ENCODE measurements at places on chromosomes 4 and X.
A peak's percentile ranks its signal among the peaks of the same experiment; 100 is the strongest.

DNA sequence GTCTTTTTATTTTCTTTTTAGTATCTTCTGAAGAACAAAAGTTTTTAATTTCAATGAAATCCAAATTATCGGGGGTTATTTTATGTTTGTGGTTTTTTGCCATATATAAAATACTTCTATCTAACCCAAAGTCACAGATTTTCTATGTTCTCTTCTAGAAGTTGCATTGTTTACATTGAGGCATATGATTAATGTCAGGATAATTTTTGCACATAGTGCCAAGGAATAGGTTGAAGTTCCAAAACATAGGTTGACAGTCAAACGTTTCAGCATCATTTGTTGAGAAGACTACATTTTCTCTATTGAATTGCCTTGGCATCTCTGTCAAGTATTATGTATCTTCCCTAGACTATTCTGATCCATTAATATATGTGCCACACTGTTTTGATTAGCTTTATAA, 64.5 kb downstream of the ANKRD17 start:
- DNase-seq, result no peak

DNA sequence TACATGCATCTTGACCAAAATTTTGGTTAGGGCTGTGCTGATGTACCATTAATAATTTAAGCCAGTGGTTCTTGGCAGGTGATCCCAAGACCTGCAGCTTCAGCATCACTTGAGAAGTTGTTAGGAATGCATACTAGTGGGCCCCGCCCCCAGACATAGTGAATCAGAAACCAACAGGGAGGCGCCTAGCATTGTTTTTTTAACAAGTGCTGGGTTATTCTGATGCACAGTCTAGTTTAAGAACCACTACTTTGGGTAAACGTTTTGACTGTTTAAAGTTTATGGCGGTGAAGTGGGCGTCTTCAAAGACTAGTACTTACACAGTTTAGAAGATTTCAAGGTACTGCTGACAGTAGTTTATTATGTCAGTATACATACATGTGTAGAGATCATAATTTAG, 23.6 kb downstream of the FAM199X start:
- no peak for DNase-seq

GRCh38 chrX:10195947-10196346, 39.2 kb downstream of the CLCN4 start:
- no peak for DNase-seq

DNA sequence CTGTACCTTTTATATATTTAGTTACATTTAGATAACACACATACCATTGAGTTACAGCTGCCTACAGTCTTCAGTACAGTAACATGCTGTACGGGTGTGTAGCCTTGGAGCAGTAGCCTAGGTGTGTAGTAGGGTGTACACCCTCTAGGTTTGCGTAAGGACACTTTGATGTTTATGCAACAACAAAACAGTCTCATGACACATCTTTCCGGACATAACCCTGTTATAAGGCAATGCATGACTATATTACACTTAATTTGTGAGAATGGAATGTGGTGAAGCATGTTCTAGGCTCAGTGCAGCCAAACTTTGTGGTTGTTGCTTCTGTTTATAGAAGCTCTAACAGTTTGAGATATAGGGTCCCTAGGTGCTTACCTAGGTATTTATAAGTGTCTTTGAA, 65.4 kb downstream of the SPRY1 start:
- no peak for DNase-seq

- peak; percentile 32 for DNase-seq
Observed at GRCh38 chrX:73457306-73457705, 10.5 kb downstream of the CDX4 start.

DNA sequence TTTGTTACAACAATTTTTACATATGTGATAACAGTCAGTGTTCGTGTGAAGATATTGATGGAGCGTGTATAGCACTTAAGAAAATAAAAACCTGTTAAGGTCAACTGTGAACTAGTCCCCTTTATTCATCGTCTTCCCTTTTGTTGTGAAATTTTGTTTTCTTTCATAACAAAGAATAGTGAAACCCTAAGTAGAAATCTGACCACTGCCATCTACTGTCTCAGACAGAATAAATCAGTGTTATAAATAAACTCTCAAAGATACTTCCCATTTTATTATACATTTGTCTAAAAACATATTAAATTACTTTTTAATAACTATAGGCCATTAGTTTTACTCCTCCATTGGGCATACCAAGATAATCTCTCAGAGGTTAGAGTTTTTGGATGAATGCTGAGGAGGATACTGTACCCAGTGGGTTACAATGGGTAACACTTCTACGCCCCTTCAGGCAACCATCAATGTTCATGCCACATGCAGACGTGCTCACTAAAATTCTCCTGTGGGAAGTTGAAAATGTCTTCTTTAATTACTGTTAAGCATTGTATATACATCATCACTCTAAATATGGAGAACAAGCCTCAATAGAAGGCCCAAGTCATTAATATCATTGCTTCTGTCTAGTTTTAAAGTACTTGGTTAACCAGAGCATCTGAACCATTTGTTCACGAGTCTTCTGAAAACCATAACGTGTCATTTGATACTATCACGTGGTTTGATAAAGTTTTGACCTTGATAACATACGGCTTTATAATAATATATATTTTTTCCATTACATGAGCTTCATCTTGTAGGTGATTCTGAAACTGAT, 171.2 kb downstream of the TMA16 start:
- DNase-seq, result no peak

GRCh38 chr4:153116291-153116680, 88.0 kb upstream of the TRIM2 start:
- DNase-seq, result no peak

- DNase-seq, result peak; percentile 74
Observed at GRCh38 chr4:40940756-40941155, 191.0 kb downstream of the NSUN7 start.

- DNase-seq, result no peak
Observed at GRCh38 chrX:118062048-118062789, 54.4 kb downstream of the KLHL13 start.

GRCh38 chrX:17608888-17609287, 128.4 kb upstream of the SCML1 start:
- no peak for DNase-seq

- no peak for DNase-seq
Observed at GRCh38 chrX:47191331-47191730, 2.3 kb upstream of the UBA1 start.

DNA sequence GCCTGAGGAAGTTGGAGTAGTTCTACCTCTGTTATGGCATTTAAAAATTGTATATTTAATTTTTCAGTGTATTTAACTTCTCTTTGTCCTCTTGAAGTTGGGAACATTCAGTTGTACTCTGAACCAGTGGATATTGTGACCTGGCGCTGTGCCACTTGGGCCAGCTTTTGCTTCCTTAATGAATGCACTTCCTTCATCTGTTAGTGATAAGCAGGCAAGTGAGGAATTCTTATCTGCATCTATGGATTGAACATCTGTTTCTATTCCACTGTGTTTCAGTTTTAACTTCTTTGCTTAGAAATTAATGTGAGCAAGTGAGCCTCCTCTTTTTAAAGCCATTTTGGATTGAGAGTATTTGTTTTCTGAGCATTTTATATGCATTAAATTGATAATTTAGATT, 128.3 kb downstream of the UCHL1 start:
- no peak for DNase-seq

GRCh38 chrX:153590961-153591956, 7.7 kb downstream of the CCNQ start:
- DNase-seq, result no peak

DNA sequence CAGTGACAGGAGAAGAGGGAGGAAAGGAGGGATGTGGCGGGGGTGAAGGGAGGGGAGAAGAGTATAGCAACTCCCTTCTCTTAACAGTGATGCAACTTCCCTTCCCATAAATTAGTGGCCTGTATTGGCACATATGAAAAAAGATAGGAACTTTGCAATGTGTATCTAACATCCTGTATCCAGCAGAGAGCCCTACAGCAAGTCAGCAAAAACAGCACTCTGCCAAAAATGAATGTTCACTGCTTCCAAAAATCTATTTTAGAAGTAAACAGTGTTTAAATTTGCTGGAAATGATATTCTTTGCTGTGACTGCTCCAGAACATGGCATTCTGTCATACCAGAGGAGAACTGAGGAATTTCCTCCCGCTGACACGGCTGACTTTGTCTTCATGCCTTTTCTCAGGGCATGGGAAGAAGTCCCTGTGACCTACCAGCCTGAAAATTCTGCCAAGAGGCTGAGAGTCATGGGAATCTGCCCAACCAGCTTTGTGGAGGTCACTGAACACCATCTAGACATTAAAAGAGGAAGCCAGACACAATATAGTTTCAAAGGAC, 343.4 kb upstream of the RASGEF1B start:
- peak; percentile 13 for DNase-seq

DNA sequence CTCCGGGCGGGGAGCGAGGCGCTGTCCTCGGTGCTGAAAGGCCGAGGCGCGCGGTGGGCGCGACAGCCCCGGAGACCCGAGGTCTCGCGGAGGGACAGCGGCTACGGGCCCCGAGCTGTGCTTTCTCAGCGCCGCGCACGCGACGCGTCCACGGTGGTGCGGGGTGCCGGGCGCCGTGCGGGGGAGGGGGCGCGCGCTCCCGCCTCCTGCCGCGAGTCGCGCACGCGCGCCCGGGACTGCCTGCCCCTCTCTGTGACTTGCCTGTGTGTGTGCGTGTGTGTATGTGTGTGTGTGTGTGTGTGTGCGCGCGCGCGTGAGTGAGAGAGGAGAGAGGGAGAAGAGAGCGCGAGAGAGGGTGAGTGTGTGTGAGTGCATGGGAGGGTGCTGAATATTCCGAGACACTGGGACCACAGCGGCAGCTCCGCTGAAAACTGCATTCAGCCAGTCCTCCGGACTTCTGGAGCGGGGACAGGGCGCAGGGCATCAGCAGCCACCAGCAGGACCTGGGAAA, at the start of gene GRIA2:
TSS of gene GRIA2 (plus strand) at position 358 of the 511 bp plus-strand sequence. CDS start 315 bp downstream, outside the sequence.
- peak; percentile 85 for DNase-seq

- DNase-seq, result no peak
Observed at GRCh38 chrX:12563121-12563520, 228.1 kb upstream of the PRPS2 start.

DNA sequence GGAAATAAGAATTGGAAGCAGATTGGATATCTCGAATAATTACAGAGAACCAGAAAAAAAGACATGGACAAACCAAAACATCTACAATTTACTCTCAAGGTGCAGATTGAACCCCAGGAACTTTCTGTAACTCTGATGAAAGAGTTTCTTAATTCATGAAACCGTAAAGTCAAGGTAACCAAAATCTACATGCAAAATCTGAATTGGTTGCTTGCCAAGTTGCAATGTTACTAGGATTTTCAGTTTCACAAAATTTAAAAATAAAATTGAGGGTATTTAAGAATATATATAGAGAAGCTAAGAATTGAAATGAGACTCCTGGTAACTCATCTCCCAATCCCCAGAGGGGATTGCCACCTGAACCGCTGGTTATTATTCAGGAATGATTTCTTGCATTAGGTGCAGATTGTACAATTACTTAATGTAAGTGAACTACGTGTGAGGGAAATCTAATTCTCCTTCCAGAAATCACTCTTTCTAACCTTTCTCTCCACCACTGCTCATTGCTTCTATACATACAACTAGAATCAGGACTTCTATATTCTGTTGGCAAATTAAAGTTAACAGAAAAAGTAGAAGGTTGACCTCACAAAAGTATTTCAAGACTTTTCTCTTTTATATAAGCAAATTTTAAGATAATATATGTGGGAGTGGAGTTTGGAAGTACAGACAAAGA, 221.5 kb upstream of the NDST4 start:
- no peak for DNase-seq

GRCh38 chrX:29545878-29546277, 669.5 kb upstream of the MAGEB2 start:
- DNase-seq, result no peak

DNA sequence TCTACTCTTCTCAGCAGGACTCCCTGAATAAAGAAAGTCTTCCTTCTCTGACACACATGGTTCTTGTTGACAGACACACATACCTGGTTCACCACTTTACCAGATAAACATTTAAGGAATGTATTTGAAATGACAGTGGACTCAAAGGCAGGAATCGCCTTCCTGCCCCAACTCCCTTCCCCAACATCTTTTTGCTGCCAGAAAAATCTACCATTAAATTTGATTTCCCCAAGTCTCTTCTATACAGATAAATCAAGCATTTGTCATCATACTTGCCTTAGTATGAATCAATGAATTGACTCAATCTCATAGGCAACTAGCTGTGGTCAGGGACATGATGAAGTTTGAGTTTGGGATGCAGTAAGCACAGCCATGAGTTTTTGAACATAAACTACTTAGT, 23.3 kb upstream of the ANXA5 start:
- DNase-seq, result no peak

- DNase-seq, result no peak
Observed at GRCh38 chr4:146159384-146160058, 16.0 kb upstream of the LSM6 start.

- DNase-seq, result no peak
Observed at GRCh38 chr4:101600287-101600686, 190.2 kb upstream of the BANK1 start.

DNA sequence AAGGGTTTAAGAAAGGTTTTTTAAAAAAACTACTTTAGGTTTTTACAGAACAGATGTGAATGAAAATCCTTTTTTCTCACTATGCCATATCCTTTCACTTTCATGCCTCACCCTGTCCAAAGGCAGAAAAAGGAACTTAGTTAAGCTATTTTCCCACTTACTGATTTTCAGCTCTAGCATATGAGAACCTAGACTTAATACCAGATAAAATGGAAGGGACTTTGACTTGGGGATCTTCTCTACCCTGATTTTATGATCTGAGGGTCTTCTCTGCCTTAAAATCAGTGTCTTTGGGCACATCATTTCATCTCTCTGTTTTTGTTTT, 42.4 kb downstream of the FNIP2 start:
- no peak for DNase-seq

DNA sequence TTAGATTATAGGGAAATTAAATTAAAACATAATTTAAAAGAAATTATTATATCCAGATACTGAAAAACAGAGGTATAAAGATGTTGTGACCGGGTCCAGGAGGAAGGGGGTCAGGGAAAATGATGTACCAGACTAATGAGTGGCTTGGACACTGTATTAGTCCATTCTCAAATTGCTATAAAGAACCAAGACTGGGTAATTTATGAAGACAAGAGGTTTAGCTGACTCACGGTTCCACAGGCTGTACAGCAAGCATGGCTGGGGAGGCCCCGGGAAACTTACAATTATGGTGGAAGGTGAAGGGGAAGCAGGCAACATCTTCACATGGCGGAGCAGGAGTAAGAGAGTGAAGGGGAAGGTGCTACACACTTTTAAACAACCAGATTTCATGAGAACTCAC, 3.4 kb upstream of the FAM9B start:
- no peak for DNase-seq

GRCh38 chrX:35380808-35381700, 417.1 kb upstream of the MAGEB16 start:
- DNase-seq, result no peak

DNA sequence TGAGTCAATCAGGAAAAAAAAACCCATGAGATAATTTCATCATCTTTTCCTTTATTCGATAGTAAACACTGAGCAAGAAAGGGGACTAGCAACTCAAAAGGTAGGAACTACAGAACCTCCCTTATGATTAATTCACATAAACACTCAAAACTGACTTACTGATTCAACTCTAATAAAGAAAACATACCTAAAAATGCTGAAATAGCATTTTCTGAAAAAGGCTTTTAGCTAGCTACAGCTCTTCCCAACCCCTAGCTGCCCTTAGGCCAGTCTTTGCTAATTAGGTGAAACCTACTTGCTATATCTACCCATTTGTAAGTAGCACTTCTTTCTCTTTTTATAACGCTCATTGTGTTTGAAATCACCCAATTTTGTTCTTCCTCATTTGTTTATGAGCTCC, 150.6 kb downstream of the ATRX start:
- no peak for DNase-seq

Data from hindlimb muscle (tissue), 1 donor.